ENCODE measurements at places on chromosomes 1 and 21.

GRCh38 chr21:43332861-43333297 is 94.1 kb downstream of the SIK1 start:
- no peak for DNase-seq

- DNase-seq: no peak
Measured at GRCh38 chr1:205312866-205313562, 8.5 kb downstream of the NUAK2 start.

DNA sequence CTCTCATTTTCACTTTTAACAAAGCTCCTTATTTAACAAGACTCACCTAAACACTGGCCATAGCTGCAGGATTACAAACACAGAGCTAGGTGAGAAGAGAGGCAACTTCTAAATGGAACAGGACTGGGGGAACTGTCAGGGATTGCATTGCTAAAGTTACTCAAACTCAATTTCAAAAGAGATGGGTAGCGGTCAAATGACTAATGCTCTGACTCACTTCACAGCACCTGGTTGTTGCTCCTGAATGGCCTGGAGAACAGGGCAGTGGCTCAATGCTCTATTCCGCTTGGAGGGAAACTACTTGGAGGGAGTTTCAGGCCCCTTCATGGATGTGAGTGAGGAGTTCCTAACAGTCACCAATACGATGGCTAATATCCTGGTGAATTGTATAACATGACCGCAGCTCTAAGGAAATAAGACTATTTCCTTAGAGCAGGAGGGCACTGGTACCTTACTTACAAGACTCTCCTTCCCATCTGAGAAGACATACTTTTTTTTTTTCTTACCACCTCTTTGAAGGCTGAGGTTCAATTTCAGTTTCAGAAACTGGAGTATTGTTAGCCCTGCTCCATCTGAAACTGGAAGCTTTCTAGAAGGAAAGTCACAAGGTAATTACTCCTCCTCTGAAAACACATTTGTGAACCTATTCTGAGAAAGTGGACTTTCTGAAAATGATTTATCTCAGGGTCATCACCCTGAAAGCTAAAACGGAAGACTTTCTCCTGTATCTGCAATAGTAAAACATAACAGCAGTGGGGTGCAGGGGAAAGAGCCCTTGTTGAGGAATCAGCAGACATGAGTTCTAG is 9.5 kb downstream of the DPT start:
- no peak for DNase-seq

DNA sequence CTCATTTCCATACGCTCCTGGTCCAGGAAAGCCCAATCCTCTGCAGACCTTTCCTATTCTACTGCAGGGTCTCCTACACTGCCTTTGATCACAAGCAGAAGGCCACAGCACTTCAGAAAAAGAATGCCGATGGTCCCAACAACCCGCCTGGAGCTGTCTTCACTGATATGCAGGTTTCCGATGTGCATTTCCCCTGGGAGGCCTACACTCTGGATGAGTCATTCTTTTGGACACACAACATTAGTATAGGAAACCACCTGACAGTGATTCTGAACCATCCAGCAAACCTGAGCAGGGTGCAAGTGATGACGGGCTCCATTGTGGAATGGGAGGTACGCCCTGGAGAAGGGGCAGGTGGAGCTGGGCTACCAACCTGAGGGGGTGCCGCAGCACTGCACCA is 15.0 kb downstream of the PCAT6 start:
- no peak for DNase-seq

GRCh38 chr1:158014731-158015320 is 21.4 kb downstream of the KIRREL1 start:
- no peak for DNase-seq

DNA sequence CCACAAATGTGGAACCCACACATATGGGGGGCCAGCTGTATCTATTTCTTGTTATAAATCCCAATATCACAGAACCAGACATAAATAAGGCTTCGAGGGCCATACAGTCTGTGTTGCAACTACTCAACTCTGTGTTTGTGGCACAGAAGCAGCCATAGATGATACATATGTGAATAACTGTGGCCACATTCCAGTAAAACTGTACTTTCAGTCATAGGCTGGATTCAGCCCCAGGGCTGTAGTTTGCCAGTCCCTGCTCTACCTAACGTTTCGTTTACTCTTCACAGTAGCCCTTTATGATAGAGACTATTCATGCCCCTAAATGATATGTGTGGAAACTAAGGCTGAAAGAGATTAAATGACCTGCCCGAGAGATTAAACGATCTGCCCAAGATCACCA is 48.7 kb downstream of the FHAD1 start:
- no peak for DNase-seq

DNA sequence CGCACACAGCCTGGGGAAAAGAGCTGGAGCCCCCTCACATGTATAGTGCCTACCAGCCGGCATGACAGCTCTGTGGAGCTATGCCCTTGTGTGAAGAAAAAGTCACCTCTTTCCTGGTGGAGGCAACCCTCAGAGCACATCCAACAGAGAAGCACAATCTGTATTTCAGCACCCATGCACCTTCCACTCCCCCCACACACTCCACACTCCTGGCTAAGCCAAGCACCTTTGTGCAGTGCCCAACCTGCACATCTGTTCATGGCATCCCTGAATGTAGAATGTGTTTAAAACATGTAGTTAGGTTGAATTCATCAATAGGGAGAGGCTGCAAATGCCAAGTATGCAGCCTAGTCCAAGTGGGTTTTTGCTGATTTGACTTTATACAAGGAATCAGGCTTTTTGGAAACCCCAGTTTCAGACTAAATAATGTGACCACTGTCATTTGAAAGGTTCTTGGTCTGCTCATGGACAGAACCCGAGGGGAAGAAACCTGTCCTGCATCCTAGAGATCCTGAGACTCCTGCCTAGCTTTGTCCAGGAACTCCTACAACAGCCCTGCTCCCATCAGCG is 197.1 kb downstream of the TOMM20 start:
- DNase-seq: no peak

DNA sequence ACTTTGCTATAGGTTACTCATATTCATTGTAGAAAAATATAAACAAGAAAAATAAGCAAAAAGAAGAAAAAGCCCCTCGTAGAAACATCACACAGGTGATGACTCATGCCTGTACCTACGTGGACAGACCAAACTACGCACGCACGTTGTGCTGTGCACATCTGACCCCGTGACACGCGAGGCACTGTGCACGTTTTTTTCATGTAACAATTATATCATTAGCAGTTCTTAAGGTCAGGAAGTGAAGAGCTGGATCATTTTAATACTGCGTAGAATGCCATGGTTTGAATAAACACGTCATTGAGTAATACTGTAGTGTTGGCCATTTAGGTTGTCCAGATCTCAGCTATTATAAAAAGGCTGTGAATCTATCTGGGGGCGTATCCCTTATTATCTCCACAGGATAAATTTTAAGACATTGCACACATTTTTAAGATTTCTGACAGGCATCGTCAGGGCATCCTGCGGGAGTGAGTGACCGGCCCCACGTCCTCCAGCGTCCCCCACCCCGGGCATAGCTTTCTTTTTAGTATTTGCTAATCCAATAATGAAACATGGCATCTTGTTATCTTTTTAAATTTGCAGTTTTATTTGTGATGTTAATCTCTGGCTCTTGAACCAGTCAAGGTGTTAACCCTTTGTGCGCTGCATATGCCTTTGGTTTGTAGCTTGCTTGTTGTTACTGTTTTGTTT is 23.4 kb upstream of the ADARB1 start:
- no peak for DNase-seq

DNA sequence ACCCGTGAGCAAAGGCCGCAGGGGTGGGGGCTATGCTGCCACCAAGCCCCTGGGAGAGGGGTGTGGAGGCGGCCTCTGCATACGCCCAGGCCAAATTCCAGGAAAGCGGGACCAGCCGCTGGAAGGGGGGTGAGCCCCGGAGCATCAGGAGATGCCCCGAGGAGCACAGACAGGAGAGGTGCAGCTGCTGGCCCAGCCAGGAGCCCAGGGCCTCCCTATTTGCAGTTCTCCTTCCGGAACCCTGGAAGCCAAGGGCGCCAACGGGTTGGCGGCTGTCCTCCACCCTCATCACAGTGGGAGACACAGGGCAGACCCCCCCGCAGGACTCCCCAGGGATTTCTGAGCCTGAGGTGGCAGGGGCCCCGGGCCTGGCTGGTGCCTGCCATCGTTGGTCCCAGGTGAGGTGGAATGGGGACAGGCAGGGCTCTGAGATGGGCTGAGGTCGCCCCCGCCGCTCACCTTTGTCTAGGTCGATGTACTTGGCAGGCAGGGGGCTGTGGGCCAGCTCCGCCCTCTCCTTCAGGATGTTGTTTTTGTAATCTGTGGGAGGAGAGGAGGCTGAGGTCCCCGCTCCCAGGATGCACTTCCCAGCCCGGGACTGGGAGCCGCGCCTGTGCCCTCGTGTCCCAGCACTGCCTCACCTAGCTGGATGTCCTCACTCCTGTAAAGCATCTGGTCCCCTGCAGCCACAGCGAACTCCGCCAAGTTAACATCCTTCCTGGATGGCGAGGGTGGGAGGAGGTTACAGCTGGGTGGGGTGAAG is 4.4 kb upstream of the DVL1 start:
- DNase-seq: no peak

DNA sequence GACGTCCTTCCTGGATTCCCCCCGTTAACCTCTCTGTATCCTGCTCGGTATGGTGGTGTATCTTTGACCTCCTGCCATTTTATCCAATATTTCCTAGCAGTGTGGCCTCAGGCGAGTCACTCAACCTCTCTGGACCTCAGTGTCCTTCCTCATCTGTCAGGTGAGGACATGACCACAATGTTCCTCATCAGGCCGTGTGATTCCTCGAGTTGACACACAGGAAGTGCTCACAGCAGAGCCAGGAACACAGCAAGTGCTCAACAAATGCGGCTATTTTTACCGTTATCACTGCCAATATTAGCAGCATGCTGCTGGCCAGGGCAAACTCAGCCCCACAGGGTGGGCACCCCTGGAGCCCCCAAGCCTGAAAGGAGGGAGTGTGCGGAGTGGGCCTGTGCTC is 450.2 kb downstream of the KIF26B start:
- DNase-seq: no peak

DNA sequence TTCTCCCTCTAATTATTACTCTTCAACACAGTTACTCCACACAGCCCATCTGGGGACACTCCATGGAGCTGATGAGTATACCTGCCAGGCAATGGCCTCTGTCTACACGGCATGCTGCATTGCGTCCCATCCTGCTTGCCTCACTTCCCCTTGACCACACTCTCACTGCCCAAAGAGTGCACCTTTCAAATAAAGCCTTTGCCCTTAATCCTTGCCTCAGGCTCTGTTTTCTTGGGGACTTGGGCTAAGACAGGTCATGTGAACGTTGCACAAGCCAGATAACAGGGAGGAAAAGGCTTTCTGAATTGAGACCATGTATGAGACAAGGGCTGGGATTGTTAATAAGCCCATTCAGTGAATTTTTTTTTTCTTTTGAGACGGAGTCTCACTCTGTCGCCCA is 40.0 kb upstream of the SIM2 start:
- no peak for DNase-seq

- no peak for DNase-seq
Measured at GRCh38 chr1:44903011-44903680, 60.1 kb upstream of the PTCH2 start.

- DNase-seq: no peak
Measured at GRCh38 chr1:90045853-90046563, 51.1 kb downstream of the ZNF326 start.

GRCh38 chr1:228407106-228408040 is 738 bp upstream of the TRIM11 start:
- DNase-seq: no peak

- no peak for DNase-seq
Measured at GRCh38 chr1:67916140-67916886, 83.0 kb upstream of the GNG12 start.

- DNase-seq: no peak
Measured at GRCh38 chr1:225533238-225533637, 105.4 kb upstream of the LBR start.

GRCh38 chr1:178055779-178056471 is 38.0 kb upstream of the RASAL2 start:
- no peak for DNase-seq

GRCh38 chr1:118588566-118588965 is 399.6 kb downstream of the TBX15 start:
- no peak for DNase-seq

DNA sequence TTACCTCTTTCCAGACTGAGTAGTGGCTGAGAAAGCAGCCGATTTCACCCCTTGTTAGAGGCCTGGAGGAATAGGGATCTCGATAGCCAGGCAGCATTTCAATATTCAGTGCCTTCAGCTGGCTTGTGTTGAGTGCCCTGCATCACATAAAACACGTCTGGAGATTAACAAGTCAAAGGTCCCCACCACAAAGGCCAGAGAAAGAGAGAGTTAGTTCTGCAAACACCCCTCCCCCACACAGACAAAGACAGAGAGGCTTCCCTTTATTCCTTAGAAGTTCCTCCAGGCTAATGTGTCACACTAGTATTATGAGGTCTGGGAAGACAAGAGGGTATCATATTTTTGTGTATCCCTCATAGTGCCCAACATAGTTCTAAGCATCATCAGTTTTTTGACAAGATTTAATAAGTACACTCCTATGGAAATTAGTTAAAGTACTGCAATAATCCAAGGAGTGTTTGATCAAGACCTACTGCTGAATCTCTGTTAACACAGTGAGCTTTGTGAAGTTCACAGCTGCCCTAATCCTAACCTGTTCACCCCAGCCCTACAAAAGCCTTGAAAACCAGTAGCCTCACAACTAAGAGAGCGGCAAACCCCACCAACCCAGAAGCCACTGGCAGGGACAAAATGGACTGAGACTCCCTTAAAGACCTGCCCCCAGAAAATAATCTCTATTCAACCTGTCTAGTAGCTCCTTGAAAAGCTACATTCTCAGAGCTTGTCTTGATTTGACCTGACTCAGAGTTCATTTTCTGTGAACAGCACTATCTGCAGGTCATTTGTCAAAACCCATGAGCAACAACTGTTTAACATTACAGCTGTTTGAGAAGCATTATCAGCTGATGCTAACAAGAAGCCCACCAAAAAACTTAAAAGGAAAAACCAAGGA is 91.9 kb downstream of the COLGALT2 start:
- no peak for DNase-seq

- no peak for DNase-seq
Measured at GRCh38 chr21:45504021-45504515, 38.2 kb downstream of the SLC19A1 start.

DNA sequence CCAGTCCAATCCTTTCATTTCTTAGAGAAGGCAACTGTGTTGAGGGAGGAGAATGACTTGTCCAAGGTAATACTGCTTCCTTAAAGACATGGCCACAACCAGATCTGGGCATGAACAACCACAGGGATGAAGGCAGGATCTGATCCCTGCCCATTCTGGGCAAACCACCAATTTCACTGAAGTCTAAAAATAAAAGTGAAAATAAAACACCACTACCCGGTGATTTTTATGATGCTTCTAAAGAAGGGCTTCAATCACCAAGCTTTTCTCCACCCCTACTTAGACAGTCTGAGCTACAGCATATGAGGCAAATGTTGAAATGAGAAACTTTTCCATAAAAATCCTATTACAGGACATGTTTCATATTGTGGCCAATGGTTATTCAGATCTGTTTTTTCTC is 133.0 kb downstream of the PTPN14 start:
- no peak for DNase-seq

GRCh38 chr1:29251164-29252124 is 15.1 kb downstream of the PTPRU start:
- DNase-seq: no peak

All from CD4-positive, alpha-beta T cell treated with Interleukin-6 at 100 ng/mL for 8 hours (primary cell).